ENCODE measurements at places on chromosomes 1 and 21.

DNA sequence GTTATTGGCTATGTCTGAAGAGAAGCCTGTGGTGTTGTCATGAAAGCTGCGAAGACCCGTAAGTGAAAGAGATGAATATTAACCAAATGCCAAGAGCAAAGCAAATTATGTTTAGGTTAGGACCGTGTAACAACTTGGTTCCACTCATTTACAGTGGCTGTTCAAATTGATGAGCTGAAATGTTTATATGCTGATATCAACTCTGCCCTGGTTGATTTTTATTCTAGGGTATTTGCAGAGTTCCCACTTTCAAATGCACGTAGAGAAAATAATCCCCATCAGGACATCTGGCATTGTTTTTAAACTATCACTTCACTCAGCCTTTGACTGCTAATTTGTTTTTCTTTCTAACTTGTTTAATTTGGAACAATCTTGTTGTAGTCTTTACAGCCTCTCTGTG lies 581.6 kb upstream of the ADAMTS5 start:
- DNase-seq, result no peak

- no peak for DNase-seq
Measured at GRCh38 chr1:50289495-50289894, 133.7 kb downstream of the DMRTA2 start.

- DNase-seq, result no peak
Measured at GRCh38 chr1:230797942-230798365, 50.8 kb downstream of the CAPN9 start.

DNA sequence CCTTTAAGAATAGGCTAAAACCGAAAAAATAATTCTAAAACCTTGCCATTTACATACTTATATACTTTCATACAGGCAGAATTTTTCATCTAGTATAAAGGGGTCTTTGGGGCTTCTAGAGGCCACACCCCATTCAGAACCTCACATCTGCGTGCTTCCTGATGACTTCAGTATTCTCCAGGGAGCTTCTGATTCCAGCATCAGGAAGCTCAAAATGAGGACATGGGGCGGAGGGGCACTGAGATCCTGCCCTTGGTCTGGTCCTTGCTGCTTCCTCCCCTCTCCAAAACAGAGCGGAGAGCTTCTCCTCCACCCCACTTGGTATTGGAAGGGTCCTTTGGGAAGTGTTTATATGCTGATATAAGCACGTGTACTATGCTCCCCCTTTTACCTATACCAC lies 13.8 kb downstream of the PAX7 start:
- DNase-seq, result no peak

GRCh38 chr21:37028570-37028969 lies 22.1 kb downstream of the RIPPLY3 start:
- no peak for DNase-seq

DNA sequence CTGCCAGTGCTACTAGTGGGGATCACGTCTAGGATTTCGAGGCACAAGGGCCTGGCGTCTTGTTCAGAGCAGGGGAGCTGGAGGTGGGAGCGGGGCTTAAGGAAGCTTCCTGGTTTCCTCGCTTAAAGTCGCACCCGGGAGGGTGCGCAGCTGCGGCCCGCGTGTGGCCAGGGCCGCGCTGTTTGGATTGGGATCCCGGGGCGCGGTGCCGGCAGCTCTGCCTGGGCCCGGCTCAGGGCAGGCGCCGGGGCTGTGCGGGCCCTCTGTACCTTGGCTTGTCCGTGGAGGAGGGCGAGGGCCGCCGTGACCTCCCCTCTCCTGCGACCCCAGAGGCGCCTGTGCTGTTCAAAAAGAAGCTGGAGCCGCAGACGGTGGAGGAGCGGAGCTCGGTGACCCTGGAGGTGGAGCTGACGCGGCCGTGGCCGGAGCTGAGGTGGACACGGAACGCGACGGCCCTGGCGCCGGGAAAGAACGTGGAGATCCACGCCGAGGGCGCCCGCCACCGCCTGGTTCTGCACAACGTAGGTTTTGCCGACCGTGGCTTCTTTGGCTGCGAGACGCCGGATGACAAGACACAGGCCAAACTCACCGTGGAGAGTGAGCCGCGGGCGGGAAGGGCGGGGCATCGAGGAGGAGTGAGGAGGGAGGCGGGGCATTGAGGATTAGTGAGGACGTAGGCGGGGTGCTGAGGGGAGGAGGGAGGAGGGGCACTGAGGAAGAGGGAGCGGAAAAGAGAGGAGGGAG lies 67.8 kb downstream of the OBSCN start:
- peak; percentile 82 for DNase-seq

GRCh38 chr21:40160911-40161310 lies 293.7 kb downstream of the PCP4 start:
- no peak for DNase-seq

- no peak for DNase-seq
Measured at GRCh38 chr21:35614396-35614921, 445.9 kb downstream of the SETD4 start.

GRCh38 chr21:37525810-37526209 lies 159.2 kb downstream of the DYRK1A start:
- no peak for DNase-seq

- no peak for DNase-seq
Measured at GRCh38 chr1:114145504-114146151, 8.0 kb downstream of the SYT6 start.

GRCh38 chr1:200445213-200445612 lies 35.4 kb upstream of the ZNF281 start:
- no peak for DNase-seq

- DNase-seq, result no peak
Measured at GRCh38 chr1:230421481-230421880, 4.7 kb downstream of the PGBD5 start.

GRCh38 chr1:164731161-164731876 lies 172.3 kb downstream of the PBX1 start:
- no peak for DNase-seq

- DNase-seq, result peak; percentile 22
Measured at GRCh38 chr1:16204634-16205333, 7.7 kb downstream of the ARHGEF19 start.

DNA sequence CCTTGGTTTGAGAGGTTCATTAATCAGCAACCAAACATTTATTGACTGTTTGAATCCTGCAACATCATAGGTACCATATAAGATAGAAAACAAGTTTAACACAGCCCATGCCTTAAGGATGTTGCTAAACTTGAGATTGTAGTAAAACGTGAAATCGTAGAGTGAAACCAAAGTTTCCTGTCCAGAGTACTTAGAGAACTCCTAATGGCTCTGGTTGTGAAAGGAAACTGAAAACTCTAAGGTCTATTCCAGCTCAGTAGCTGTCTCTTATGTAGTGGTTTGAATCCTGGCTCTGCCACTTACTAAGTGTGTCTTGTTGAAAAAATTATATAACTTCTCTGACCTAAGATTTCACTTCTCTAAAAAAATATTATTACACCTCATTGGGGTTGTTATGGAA lies 310.9 kb downstream of the NTNG1 start:
- DNase-seq, result no peak

GRCh38 chr1:223756806-223757700 lies 44.7 kb downstream of the CAPN2 start:
- no peak for DNase-seq

DNA sequence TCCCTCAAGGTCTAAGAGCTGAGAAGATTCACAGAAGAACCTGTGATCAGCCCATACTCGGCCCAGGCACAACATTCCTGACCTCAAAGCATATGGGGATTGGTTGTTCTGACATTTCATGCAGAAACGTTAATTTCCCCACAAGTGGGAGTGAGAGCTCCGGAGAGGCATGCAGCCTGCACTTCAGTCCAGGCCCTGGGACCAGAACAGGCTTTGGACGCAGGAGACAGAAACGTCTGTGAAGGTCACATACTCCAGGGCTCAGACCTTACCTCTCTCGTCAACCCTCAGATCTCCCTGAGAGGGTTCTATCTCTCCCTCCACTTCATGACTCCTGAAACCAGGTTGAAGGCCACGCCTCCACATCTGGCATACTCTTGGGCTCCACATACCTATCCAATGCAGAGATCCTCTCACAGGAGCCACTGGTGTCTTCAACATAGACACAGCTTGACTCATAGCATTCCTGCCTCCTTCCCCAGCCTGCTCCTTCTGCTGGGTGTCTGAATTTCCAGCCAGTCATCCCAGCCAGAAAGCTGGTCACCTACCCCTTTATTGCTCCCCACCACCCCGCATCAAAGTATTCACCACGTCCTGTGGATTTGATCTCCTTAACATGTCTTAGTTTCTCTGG lies 149.2 kb downstream of the OMA1 start:
- no peak for DNase-seq

DNA sequence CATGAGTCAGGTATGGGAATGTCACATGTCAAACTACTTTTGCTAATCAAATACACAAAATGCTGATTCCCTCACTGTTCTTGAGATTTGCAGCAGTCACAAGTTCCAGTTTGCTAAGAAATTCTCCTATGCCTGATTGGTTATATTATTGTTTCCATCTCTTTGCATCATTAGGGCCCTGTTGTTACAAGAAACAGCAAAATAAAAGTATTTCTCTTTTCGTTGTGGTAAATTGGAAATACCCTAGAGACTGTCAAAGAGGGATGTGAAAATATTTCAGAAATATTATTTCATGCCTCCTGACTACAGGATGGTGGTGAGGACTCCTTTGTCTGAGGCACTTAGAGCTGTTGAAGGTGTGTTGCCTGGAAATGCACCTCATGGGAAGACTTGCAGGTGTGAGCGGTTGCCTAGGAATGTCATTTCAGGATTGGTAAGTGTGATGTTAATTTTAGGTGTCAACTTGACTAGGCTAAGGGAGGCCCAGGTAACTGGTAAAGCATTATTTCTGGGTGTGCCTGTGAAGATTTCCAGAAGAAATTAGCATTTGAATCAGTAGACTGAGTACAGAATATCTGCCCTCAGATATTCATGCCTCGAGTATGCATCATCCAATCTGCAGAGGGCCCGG lies 117.4 kb downstream of the ROR1 start:
- no peak for DNase-seq

DNA sequence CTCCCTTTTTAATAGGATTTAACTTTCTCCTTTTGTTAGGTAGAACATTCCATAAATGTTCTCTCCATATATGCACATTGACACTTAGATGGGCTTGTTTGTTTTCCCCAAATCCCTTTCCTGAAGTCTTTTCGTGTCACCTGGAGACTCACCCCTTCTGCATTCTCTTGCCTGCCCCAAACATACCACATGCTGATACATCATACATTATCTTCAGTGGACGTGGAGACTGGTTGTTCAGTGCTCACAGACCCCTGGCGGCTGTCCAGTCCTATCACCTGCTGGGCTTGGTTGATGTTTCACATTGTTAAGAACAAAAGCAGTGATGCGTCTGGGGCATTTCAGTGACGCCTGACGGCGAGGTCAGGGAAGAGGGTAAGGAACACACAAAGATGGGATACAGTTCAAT lies 22.2 kb downstream of the FMOD start:
- DNase-seq, result no peak

DNA sequence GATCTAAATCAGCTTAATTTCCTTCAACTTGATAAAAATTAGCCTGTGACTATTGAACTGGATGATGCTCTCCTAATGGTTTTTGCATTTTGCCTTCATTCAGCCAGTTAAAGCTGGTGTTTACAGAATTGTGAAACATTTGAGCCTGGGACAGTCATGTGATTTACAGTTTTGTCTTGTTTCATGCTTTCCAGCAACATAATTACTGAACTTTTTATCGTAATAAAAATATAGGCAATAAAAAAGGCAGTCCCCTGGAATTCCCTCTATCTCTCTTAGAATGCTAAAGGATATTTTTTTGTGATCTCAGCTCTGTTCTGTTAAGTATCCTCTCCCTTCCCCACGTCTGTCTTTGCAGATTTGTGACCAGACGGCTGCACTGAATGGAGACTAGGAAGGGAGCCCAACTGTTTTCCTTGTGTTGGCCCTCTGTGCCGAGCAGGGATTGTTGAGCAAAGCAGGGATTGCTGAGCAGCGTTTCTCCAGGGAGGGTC lies 70.3 kb upstream of the RGL1 start:
- DNase-seq, result no peak

DNA sequence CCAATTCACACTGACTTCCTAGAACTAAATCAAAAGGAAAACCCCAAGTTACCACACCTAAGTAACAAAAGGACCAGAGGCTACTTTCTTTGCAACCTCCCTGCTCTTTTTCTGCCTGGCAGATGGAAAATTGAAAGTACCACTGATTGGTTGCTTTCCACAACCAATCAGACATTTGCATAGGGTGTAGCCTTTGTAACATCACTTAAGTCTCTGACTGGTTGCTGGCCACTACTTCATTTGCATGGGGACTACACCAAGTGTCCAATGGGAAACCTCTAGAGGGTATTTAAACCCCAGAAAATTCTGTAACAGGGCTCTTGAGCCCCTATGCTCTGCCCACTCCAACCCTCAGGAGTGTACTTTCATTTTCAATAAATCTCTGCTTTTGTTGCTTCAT lies 365.0 kb downstream of the LTN1 start:
- DNase-seq, result no peak

DNA sequence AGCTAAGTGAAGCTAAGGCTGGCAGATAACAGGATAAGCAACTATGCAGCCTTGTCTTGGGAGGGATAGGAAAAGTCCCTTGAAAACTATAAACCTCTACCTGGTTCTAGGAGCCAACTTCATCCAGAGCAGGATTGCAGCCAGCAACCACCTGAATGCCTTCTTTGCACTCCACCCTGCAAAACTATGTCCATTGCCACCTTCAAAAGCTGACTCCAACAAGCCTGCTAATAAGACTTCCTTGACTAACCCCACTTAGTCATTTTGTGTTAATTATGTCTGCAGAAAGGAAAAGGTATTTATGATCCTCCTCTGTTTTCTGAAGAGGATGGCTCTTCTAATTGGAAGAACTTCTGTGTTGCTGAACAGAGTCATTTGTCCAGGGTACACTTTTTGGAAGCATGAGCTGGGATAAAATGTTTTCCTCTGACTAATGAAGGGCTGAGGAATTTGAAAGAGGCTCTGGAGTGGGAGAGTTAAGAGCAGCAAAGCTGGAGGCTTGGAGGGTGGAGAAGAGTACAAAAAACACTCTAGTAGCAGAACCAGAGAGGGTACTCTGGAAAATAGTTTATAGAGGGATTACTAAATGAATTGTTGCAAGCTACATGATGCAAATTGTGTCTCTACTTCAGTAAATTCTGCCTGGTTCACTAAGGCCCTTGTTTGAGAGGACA lies 9.6 kb upstream of the RIMKLA start:
- DNase-seq, result no peak

DNA sequence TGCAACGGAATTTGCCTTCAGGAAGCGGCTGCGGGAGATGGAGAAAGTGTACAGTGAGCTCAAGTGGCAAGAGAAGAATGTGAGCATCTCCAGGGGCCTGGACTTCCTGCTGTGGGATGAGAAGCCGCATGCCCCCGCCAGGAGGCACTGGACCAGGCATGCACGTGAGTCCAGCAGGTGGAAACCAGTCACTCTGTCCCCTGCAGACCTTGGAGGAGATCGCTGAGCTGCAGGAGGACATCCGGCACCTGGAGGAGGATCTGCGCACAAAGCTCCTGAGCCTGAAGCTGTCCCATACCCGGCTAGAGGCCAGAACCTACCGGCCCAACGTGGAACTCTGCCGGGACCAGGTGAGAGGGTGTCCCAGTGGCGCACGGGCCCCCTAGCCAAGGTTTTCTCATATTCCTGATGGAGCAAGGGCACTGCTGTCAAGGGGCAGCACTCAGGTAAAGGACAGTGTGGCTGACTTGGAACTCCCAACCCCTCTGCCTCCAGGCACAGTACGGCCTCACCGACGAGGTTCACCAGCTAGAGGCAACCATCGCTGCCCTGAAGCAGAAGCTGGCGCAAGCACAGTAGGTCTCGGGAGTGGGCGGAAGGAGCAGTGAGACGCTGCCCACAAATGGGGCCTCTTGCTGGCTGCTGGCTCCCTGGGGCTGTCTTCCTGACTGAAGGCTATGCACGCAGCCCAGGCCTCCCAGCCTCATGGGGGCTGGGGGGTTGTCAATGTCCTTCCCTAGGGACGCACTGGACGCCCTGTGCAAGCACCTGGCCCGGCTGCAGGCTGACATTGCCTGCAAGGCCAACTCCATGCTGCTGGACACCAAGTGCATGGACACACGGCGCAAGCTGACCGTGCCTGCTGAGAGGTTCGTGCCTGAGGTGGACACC lies 1.2 kb upstream of the ADPRS start:
- DNase-seq, result no peak
